ENCODE measurements at places on chromosomes 5 and 9. TPM values are rescaled to one million over a fixed set of nuclear protein-coding genes. Genes with fewer than 3 reads are reported as not detected.
A peak's percentile ranks its signal among the peaks of the same experiment; 100 is the strongest.

DNA sequence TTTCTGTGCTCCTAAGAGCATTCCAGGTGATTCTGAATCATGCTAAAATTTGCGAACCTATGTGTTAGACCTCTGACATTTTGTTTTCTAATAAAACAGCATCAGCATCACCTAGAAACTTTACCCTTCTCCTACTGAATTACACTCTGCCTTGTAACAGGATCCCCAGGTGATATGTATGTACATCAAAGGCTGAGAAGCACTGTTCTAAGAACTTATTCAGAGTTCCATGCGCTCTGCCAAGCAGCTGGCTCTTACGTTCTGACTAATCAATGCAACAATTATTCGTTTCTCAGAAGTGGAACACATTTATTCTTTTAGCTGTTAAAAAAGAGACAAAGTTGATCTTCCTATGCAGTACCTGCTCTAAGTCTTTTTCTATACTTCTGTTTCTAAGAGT lies 228.6 kb downstream of the SLF1 start:
- no peak for DNase-seq
- no peak overlapping the region for H3K4me3 ChIP-seq
- no peaks in the 10 kb centered on the region for H3K4me1 ChIP-seq

- H3K4me1 ChIP-seq = peaks cover 51% of the 10 kb centered on the region
- H3K27ac ChIP-seq = peak overlapping the region; percentile 65
- peaks cover 6% of the 10 kb centered on the region for H3K27me3 ChIP-seq
- H3K4me3 ChIP-seq = no peak overlapping the region
- H3K36me3 ChIP-seq = no peaks in the 10 kb centered on the region
Observed at GRCh38 chr5:169296419-169297143, 4.4 kb downstream of the SLIT3 start.

DNA sequence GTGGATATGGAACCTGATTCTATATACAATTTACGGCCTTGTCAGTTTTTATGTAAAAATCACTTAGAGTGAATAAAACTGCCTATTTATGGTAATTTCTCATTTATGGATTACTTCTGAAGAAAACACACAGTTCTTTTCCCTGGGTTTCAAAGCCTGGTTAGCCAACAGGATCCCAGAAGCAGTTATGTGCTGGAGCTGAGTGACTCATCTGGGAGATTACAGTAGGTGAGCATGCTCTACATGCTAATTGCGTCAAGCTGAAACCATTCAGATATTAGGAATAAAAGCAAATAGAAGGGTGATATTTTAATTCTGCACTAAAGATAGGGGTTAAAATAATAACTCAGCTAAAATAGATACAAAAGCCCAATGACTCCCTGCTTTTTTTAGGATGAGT lies 47.8 kb downstream of the PDE4D start:
- no peaks in the 10 kb centered on the region for H3K27me3 ChIP-seq
- H3K36me3 ChIP-seq = no peaks in the 10 kb centered on the region
- H3K4me3 ChIP-seq = no peak overlapping the region

GRCh38 chr5:72028382-72028781 lies 78.9 kb upstream of the MAP1B start:
- H3K4me1 ChIP-seq = no peaks in the 10 kb centered on the region
- no peaks in the 10 kb centered on the region for H3K36me3 ChIP-seq
- no peak overlapping the region for H3K27ac ChIP-seq
- H3K27me3 ChIP-seq = no peaks in the 10 kb centered on the region
- no peak overlapping the region for H3K4me3 ChIP-seq
- DNase-seq = no peak

GRCh38 chr9:73230251-73230650 lies 78.6 kb downstream of the ANXA1 start:
- DNase-seq = no peak
- H3K36me3 ChIP-seq = no peaks in the 10 kb centered on the region
- H3K27me3 ChIP-seq = no peaks in the 10 kb centered on the region
- no peak overlapping the region for H3K4me3 ChIP-seq

GRCh38 chr5:94802450-94802849 lies 184.0 kb downstream of the SLF1 start:
- H3K4me1 ChIP-seq = no peaks in the 10 kb centered on the region
- DNase-seq = peak; percentile 16
- no peaks in the 10 kb centered on the region for H3K27me3 ChIP-seq
- no peaks in the 10 kb centered on the region for H3K36me3 ChIP-seq

DNA sequence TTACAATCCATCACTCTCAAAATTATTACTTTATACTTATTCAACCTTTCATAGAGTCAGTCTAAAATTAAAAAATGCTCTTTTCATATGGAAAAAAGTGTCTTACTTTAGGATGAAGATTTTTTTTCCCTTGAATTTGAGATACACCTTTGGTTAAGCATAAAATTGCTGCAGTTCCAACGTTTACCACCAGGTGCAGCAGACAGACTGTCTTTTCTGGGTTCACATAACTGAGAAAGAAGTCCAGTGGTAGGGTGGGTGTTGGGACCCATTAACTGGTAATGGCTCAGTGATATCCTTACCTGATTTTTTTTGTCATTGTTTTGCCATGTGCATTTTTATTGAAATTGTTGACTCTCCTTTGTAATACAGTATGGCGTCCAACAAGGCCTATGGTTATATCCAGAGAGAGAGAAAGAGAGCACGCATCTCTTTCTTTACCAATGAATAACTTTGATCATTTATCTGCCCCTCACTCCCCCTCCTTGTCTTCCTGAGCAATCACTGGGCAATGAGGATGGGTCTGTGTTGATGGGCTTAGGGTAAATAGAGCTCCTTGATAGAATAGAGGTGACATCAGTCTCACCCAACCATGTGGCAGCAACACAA lies 98.4 kb downstream of the FBXL7 start:
- H3K4me3 ChIP-seq = no peak overlapping the region
- H3K4me1 ChIP-seq = no peaks in the 10 kb centered on the region
- no peak overlapping the region for H3K27ac ChIP-seq
- no peak for DNase-seq
- no peaks in the 10 kb centered on the region for H3K36me3 ChIP-seq

GRCh38 chr5:87829217-87829551 lies 416.5 kb upstream of the CCNH start:
- H3K27me3 ChIP-seq = no peaks in the 10 kb centered on the region
- H3K36me3 ChIP-seq = no peaks in the 10 kb centered on the region
- H3K27ac ChIP-seq = no peak overlapping the region
- peak; percentile 4 for DNase-seq
- H3K4me1 ChIP-seq = no peaks in the 10 kb centered on the region

DNA sequence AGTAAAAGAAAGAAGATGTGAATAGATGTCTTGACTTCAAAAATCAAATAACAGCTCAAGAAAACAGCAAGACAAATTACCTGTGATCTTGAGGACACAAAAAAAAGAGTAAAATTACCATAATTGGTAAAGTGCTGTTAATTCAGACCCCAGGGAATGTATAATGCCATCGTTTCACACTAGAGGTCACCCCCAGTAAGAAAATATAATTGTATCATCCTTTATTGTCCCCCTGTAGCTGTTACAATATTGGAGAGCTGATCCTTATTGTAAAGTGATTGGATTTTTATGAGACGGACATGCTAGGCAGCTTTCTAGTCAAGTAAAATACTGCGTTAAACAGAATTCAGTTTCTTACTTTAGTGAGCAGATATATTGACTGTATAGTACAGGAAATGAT lies 377.0 kb downstream of the TLE1 start:
- no peaks in the 10 kb centered on the region for H3K36me3 ChIP-seq
- H3K27me3 ChIP-seq = no peaks in the 10 kb centered on the region
- H3K4me3 ChIP-seq = no peak overlapping the region
- H3K27ac ChIP-seq = no peak overlapping the region

- no peak overlapping the region for H3K4me3 ChIP-seq
- no peaks in the 10 kb centered on the region for H3K36me3 ChIP-seq
- H3K27ac ChIP-seq = no peak overlapping the region
- peaks cover 4% of the 10 kb centered on the region for H3K4me1 ChIP-seq
- H3K27me3 ChIP-seq = no peaks in the 10 kb centered on the region
- DNase-seq = no peak
Observed at GRCh38 chr5:124739634-124740025, 6.8 kb downstream of the ZNF608 start.

DNA sequence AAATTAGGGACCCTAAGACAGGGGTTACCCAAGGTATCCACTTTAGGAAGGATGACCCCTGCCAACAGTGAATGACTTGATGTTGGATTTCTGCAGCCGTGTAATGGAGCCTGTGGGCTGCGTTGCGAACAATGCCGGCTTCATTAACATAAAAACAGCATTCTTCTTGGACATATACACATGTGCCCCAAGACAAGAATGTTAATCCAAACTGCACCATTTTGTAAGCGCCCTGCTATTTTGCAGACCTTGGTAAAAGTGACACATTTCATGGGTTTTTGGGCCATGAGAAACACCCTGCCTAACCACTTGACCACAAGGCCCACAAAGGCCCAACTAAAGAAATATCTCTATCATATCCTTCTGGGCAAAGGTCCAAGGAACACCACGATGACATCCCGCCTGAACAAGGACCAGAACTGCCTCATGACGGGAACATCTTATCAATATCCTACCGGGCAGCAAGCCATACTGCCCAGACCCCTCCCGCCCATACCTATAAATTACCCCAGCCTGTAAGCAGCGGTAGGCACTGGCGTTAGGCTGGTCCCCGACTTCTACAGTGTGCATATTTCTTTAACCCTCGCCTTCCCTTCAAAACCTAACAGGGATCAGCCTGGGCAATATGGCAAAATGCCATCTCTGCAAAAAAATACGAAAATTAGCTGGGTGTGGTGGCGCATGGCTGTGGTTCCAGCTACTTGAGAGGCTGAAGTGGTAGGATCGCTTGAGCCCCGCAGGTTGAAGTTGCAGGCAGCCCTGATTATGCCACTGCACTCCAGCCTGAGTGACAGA lies 9.7 kb upstream of the PDCD1LG2 start:
- peaks cover 16% of the 10 kb centered on the region for H3K4me1 ChIP-seq
- H3K27ac ChIP-seq = peak overlapping the region; percentile 74
- no peaks in the 10 kb centered on the region for H3K27me3 ChIP-seq
- H3K4me3 ChIP-seq = no peak overlapping the region
- no peak for DNase-seq

GRCh38 chr9:105681724-105682123 lies 12.6 kb upstream of the TMEM38B start:
- no peak overlapping the region for H3K4me3 ChIP-seq
- no peaks in the 10 kb centered on the region for H3K36me3 ChIP-seq
- no peak overlapping the region for H3K27ac ChIP-seq
- no peak for DNase-seq
- no peaks in the 10 kb centered on the region for H3K27me3 ChIP-seq

- no peak overlapping the region for H3K4me3 ChIP-seq
- H3K36me3 ChIP-seq = no peaks in the 10 kb centered on the region
- no peak overlapping the region for H3K27ac ChIP-seq
- no peak for DNase-seq
- H3K4me1 ChIP-seq = no peaks in the 10 kb centered on the region
Observed at GRCh38 chr5:52283221-52283620, 504.5 kb upstream of the ITGA1 start.

DNA sequence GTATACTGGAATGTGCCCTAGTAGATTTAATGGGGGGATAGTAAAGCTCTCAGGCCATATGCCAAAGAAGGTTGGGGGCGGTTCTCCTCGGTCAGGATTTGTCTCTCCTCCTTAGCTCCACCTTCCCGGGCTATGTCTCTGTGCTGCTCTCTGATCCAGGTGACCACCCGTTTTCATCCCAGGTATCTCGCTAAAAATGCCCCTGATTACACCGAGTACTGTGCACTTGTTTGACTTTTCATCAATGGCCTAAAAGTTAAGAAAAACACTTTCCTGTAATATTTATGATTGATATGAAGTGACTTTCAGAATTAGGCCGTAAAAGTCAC lies 724 bp downstream of the NDUFS6 start:
- peak overlapping the region; percentile 93 for H3K4me3 ChIP-seq

GRCh38 chr5:96576876-96577275 lies 85.3 kb upstream of the CAST start:
- H3K4me1 ChIP-seq = no peaks in the 10 kb centered on the region
- H3K4me3 ChIP-seq = no peak overlapping the region
- no peaks in the 10 kb centered on the region for H3K27me3 ChIP-seq
- no peaks in the 10 kb centered on the region for H3K36me3 ChIP-seq
- no peak overlapping the region for H3K27ac ChIP-seq

GRCh38 chr9:123150708-123151503 lies 117.4 kb downstream of the GPR21 start:
- DNase-seq = no peak
- H3K4me1 ChIP-seq = no peaks in the 10 kb centered on the region
- H3K36me3 ChIP-seq = peaks cover 5% of the 10 kb centered on the region
- H3K4me3 ChIP-seq = no peak overlapping the region
- H3K27me3 ChIP-seq = no peaks in the 10 kb centered on the region
- H3K27ac ChIP-seq = no peak overlapping the region

GRCh38 chr5:25993701-25994100 lies 1044.7 kb downstream of the CDH9 start:
- H3K4me3 ChIP-seq = no peak overlapping the region
- DNase-seq = no peak
- no peaks in the 10 kb centered on the region for H3K4me1 ChIP-seq
- no peaks in the 10 kb centered on the region for H3K27me3 ChIP-seq
- H3K27ac ChIP-seq = no peak overlapping the region

DNA sequence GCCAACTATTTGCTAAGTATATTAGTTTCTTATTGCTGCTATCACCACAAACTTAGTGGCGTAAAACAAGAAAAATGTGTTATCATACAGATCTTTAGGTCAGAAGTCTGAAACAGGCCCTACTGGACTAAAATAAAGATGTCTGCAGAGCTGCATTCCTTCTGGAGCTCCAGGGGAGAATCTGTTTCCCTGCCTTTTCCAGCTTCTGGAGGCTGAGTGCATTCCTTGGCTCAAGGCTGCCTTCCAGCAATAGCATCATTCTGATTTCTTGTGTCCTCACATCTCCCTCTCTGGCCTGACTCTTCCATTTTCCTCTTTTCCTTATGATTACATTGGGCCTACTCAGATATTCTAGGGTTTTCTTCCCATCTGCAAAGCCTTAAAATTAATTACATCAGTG lies 15.9 kb downstream of the MAN2A1 start:
- H3K36me3 ChIP-seq = no peaks in the 10 kb centered on the region
- H3K27me3 ChIP-seq = no peaks in the 10 kb centered on the region
- no peak overlapping the region for H3K4me3 ChIP-seq
- H3K27ac ChIP-seq = no peak overlapping the region

GRCh38 chr9:105359892-105360291 lies 87.9 kb upstream of the FSD1L start:
- no peak for DNase-seq
- H3K4me1 ChIP-seq = no peaks in the 10 kb centered on the region
- H3K27me3 ChIP-seq = no peaks in the 10 kb centered on the region
- H3K4me3 ChIP-seq = no peak overlapping the region
- H3K27ac ChIP-seq = no peak overlapping the region

GRCh38 chr9:134962065-134962972 lies 44.6 kb upstream of the FCN1 start:
- H3K27ac ChIP-seq = no peak overlapping the region
- no peaks in the 10 kb centered on the region for H3K4me1 ChIP-seq
- H3K36me3 ChIP-seq = no peaks in the 10 kb centered on the region
- H3K27me3 ChIP-seq = no peaks in the 10 kb centered on the region

Gene PCDHGA3
- total RNA-seq = 5.1 TPM

Gene PALM2AKAP2
- 15.1 TPM for total RNA-seq

Gene PCDHGB3
- 7.9 TPM for total RNA-seq

Gene NRG2
- total RNA-seq = 1.6 TPM

Gene ASS1
- total RNA-seq = 111 TPM

Gene SLC6A7
- total RNA-seq = not detected

Gene ANKDD1B
- 9.4 TPM for total RNA-seq

Gene CMYA5
- total RNA-seq = 12.3 TPM

Gene CARD9
- 15.2 TPM for total RNA-seq

Gene NR4A3
- 2.3 TPM for total RNA-seq

Gene PIP5K1B
- total RNA-seq = 28.2 TPM

Gene AFAP1L1
- 22.8 TPM for total RNA-seq

Gene OTP
- total RNA-seq = not detected

Data from lung (tissue), 17 donors.